Neural progenitor cell (in vitro differentiated cells): ENCODE measurements at places on chromosomes 12 and 14. TPM values are rescaled to one million over a fixed set of nuclear protein-coding genes. Genes with fewer than 3 reads are reported as not detected.

FAM177A1 gene
- total RNA-seq: 20.9 and 58.2 TPM in 2 replicates

CBLN3 gene
- 0.25 TPM in 1 of 2 replicates, not detected in the other for total RNA-seq

LIN7A gene
- 18.3 and 31.7 TPM in 2 replicates for total RNA-seq

HPD gene
- total RNA-seq: not detected in 2 replicates

MEG3 gene
- total RNA-seq: 7.3 and 10.6 TPM in 2 replicates

- no peak for DNase-seq
Measured at GRCh38 chr14:104268725-104269436, 130.5 kb downstream of the KIF26A start.

DNA sequence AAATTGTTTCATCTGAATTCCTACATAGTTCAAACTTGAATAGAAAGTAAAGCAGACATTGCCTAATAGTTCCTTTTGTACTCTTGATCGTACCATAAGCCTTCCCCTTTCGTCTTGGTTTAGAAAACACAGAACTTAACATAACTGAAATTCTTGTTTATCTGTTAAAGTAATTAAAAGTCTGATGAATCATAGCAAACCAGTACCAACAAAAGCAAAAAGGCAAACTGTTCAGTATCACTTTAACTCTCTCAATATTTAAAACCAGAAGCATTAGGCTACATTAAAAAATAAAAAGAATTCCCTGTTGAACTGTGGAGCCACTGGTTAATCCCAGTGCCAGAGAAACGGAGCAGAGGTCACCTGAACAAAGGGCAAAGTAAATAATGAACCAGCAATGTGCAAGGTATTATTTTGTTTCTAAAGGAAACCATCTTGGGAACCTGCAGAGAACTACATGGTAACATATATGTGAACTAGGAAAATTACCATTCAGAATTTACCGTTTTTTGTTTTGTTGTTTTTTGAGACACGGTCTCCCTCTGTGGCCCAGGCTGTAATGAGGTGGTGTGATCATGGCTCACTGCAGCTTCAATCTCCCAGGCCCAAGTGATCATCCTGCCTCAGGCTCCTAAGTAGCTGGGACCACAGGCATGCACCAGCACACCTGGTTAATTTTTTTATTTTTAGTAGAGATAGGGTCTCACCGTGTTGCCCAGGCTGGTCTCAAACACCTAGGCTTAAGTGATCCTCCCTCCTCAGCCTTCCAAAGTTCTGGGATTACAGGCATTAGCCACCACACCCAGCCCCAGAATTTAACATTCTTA is 17.1 kb upstream of the HIGD1C start:
- DNase-seq: no peak

GRCh38 chr12:46933947-46934346 is 108.2 kb upstream of the SLC38A4 start:
- peak; percentile 39 for DNase-seq

DNA sequence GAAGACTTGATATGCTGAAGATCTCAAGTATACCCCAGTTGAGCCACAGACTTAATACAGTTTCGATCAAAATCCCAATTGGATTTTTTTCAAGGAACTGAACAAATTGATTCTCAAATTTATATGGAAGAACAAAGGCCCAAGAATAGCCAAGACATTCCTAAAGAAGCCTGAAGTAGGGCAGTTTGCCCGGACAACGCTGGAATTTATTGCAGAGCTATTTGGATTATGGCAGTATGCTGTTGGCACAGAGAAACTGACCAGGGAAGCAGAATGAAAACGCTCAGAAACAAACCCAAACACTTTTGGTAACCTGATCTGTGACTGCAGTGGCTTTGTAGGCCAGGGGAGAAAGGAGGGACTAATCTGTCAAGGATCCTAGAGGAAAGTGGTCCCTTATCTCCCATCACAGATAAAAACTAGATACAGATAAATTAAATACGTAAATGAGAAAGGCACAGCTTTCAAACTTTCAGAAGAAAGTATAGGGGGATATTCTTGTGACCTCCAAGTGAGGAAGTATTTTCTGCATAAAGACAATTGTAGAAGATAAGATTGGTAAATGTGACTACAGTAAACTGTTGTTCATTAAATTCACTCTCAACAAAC is 35.9 kb upstream of the GSC start:
- peak; percentile 50 for DNase-seq

DNA sequence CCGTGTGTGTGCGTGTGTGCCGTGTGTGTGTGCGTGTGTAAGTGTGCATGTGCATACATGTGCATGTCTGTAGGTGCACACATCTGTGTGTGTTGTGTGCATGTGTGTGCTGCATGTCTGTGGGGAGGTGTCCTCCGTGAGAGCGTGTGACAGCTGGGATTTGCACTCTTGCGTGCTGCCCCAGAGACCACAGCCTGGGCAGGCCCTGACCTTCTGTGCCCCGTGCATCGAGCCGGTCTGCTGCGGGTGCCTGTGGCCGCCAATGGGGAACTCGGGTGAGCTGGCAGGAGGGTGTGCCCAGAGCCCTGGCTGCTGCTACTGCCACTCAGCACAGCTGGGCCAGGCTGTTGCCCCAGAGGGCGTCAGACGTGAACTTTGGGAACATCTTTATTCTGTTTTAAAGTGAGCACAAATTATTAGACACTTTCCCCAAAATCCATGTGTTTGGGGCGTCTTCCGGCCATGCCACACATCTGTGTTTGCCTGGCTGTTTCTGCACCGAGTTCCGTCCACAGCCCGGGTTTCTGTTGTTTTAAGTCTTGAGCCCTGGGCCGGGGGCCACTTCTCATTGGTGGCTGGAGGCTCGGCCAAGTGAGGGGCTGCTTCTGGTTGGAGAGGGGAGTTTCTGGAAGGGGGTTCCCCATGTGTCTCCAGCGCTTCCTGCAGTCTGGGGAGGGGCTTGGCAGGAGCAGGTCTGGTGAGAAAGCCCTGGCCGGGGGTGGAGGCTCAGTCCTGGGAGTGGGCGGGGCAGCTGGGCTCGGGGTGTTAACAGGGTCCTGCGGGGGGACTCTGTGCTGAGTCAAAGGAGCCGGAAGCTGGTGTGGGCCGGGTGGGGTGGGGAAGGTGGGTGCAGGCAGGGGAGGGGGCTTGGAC is 7.6 kb downstream of the CEP170B start:
- DNase-seq: peak; percentile 69

- no peak for DNase-seq
Measured at GRCh38 chr12:96743606-96744005, 163.5 kb upstream of the NEDD1 start.

DNA sequence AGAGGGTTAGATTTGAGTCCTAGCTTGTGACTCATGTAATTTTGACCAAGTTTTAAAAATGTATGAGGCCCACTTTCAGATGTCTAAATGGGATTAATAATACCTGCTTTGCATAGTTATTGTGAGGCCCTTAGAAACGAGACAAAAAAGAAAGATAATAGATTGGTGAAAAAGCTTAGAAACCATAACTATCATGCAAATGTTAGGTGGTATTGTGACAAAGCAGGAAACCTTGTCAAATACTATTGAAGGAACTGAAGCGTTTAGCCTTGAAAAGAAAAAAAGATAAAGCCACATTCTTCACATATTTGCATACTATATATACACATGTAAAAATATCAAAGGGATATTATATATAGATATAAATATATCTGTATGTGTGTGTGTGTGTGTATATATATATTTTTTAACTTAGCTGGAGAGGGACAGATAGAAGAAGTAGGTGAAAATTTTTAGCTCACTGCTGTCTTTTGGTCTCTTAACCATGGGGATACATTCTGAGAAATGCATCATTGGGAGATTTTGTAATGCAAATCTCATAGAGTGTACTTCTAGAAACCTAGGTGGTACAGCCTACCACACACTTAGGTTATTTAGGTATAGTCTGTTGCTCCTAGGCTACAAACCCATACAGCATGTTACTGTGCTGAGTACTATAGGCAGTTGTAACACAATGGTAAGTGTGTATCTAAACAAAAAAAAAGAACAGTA is 270.3 kb downstream of the CCDC91 start:
- no peak for DNase-seq

- no peak for DNase-seq
Measured at GRCh38 chr14:103859416-103860202, 12.2 kb upstream of the PPP1R13B start.

DNA sequence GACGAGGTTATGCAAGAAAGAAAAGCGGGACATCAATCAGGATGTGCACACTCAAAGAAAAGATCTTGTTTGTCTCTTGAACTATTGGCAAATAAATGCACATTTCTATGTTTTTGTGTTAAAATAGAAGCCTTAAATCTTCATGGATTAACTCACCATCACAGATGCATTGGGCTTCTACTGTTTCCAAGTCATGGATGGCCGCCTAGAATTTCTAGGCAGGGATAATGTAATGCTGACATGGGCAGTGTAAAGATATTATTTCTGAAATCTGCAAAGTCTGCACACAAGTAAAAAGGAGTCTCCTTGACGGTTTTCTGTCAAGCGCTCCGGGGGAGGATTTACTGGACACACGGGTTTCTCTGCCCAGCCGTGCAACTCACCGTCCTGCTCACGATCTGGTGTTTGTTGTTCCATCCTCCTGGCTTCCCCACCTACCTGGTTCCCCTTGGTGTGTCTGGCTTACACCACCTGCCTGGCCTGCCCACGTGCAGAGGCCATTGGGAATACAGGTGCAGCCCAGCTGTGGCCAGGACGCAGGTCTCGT is 103.3 kb upstream of the FZD10 start:
- DNase-seq: no peak

- DNase-seq: peak; percentile 46
Measured at GRCh38 chr12:53500142-53500775, 824 bp upstream of the TARBP2 start.
